Fibroblast of lung (primary cell): ENCODE measurements at places on chromosomes 16 and 17. TPM values are rescaled to one million over a fixed set of nuclear protein-coding genes. Genes with fewer than 3 reads are reported as not detected.

DNA sequence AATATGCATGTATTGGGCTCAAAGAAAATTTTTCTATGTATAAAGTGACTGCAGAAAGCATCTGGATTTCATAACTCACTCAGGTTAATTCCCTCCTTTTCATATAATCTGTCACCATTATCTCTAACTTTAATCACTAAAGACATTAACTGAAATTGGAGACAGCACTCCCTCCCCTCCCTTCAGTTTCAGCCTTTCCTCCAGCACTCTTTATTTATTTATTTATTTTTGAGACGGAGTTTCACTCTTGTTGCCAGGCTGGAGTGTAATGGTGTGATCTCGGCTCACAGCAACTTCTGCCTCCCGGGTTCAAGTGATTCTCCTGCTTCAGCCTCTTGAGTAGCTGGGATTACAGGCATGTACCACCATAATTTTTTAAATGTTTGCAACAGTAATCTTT lies 43.1 kb downstream of the CDH8 start:
- no peak for DNase-seq

- DNase-seq, result peak; percentile 68
Measured at GRCh38 chr17:80891397-80892018, 100.1 kb upstream of the CHMP6 start.

DNA sequence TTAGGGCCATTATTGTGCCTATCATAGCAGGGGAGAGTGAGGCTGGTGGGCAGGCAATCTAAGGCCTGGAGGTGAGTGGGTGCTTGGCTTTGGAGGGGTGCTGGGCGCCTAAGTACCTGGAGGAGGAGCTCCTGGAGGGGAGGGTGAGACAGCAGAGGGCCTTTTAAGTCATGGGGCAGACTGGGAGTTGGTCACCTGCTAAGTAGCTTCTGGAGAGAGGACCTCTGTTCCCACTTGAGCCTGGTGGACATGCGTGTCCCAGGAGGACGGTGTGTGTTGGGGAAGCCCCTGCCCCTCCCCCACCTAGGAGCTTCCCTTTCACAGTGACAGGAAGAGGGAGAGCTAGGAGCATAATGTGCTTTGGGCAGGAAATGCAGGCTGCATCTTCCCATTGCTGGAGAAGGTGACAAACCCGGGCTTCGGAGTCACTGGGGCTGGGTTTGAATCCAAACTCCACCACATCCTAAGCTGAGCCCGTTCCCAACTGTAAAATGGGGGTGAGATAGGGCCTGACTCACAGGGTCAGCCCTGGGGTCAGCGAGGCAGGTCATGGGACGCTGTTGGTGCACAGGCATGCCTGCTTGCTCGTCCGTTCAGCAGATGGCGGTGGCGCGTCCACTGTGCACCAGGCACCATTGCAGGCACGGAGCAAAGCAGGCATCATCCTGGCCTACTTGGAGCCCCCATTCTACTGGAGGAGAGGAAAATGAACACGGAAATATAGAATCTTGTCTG lies 37.9 kb downstream of the CMIP start:
- DNase-seq, result no peak

DNA sequence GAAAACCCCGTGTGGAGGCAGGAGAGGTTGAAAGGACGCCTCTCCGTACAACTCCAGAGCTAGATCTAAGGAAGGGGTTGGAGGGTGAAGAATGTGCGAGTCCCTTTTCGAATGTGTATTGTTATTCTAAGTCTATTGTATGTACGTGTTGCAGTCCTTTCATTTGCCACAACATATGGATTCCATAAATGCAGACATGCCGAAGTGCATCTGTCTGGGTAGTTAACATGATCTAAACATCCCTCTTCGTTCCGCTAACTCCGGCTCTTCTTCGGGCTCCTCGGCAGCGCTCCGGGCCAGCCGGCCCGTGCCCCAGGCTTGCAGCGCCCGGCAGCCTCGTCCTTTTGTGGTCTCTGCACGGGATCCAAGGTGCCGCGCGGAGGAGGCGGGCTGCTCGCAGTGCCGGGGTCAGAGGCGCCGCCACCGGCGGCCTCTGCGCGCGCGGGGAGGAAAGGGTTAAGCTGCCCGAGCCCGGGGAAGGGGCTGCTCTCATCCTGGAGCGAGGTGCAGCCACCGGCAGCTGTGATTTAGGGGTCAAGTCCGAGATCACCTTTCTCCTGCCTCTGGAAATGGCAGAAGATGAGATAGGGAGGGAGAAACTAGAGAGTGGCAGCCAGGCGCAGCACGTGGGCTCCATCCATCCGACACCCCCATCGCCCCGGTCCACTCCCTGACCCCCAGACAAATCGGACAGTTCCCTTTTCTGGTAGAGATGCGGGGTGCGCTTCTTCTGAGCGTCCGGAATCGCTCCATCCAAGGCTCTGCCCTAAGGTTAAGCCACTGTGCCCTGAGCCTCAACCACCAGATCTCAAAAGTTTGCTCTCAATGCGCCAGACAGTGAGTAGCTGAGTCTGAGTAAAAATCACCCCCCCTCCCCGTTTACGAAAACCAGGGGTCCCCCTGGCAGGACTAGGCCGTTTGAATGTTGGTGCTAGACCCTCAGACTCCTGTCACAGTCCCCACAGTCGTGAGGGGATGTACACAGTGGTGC lies 15.1 kb upstream of the ZFHX3 start:
- DNase-seq, result peak; percentile 48

- DNase-seq, result no peak
Measured at GRCh38 chr17:8835631-8836364, 31.7 kb downstream of the PIK3R6 start.

- DNase-seq, result peak; percentile 27
Measured at GRCh38 chr17:28177351-28177750, 134.9 kb downstream of the NLK start.

DNA sequence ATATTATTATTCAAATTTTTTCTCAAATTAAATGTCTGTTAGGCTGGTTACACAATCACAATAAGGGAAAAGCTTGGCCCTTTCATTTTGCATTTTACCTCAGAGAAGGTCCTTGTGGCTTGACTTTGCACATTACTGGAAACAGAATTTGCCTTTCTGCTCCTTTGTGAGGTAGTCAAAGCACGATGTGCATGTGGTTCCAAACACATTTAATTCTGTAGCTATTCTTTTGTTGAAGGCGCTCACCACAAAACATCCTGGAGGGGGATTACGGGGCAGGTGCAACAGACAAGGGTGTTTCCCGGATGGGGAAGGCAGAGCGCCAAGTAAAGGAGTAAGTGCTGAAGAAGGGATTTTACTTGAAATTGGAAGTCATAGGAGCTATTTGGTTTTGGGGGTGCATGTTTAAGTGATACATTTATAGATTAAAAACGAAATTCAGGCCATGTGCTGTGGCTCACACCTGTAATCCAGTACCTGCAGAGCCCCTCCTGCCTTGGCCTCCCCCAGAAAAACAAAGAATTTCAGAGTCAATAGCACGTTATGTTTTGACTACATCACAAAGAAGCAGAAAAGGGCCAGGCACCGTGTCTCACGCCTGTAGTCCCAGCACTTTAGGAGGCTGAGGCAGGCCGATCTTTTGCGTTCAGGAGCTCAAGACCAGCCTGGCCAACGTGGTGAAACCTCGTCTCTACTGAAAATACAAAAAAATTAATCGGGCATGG lies 31.2 kb upstream of the TENT4B start:
- no peak for DNase-seq

GRCh38 chr16:83011939-83012338 lies 385.2 kb downstream of the CDH13 start:
- no peak for DNase-seq

DNA sequence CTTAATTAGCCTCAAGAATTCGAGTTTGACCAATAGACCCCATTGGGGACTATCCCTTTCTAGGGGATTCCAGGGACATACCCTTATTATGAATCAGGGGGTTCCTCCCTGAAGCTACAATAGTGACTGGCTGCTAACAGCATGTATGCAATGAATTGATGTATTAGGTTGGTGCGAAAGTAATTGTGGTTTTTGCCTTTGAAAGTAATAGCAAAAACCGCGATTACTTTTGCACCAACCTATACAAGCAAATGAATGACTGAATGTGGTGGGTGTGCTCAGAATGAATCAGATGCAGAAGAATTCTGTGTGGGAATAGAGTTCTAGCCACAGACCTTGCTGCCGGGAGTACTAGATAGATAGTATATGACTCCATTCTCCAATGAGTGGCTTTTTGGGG lies 76.7 kb downstream of the HLF start:
- peak; percentile 92 for DNase-seq

NKIRAS2 gene
- total RNA-seq, result 18.8 and 19.8 TPM in 2 replicates

AXIN1 gene
- total RNA-seq, result 18.2 and 18.7 TPM in 2 replicates

RAB37 gene
- total RNA-seq, result 0.26 and 0.66 TPM in 2 replicates
